Astrocyte of the spinal cord (primary cell): ENCODE measurements at places on chromosomes 16 and 17.

DNA sequence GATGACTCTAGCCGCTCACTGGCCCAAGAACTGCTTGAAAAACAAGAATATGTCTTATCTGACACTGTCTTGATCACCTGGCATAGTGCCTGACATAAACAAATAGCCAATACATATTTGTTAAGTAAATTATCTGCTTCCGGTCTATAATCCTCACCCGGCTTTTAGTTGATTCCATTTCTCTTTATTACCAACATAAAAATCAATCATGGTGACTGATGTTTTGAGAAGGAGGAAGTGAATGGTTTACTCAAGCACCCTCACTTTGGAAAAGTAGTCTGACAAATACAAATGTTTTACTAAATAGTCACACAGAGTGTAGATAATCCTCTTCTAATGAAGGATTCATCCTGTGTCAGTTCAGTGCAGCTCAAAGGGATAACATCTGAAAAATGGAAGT is 47.0 kb downstream of the SKAP1 start:
- DNase-seq = no peak

DNA sequence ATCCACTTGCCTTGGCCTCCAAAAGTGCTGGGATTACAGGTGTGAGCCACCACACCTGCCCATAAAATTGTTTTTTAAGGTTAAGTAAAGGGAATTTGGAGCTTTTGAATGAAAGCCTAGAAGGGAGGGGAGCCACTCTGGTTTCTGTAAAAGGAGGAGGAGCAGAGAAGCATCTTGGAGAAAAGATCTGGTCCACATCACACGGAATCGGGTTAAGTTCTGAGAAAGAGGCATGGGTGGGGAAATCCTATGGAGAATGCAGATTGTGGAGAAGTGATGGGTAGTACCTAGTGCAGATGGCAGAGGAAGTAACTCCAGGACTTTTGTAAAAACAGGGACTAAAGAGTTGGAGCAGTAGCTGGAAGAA is 18.3 kb upstream of the CEP112 start:
- DNase-seq = no peak

DNA sequence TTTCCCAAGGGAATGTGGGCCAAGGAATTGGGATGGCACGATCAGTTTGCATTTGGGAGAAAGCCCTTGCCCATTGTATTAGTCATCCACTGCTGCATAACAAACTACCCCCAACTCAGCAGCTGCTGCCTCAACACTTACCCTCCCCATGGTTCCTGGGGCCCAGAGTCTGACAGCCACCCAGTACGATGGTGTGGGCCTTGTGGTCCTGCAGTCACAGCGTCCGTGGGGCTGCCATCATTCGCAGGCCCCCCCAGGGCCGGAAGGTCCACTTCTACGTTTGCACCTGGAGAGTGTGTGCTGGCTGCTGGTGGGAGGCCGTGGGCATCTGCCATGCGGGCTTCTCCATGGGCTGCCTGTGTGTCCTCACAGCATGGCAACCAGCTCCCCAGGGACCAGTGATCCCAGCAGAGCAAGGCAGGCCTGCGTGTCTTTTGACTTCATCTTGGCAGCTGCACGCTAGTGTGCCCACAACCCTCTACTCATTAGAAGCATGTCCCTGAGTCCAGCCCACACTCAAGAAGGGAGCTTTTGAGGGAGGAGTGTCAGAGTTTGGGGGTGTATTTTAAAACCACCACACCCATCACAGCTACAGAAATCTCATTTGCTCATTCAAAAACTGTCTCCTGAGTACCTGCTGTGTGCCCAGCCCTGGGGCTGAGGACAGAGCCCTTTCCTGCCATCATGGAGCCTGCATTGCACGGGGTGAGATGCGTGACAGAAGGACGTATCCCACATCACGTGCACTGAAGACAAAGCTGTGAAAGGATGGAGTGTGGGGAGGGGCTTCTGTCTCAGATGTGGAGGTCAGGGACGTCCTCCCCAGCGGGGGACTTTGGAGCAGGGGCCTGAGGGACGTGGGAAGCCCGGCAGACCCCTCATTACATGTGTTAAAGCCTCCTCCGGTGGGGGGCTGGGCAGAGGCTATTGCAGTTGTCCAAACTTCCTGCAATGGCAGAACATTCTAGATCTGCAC is 185.0 kb upstream of the ZNF469 start:
- no peak for DNase-seq

GRCh38 chr17:78725448-78726021 is 56.5 kb downstream of the CYTH1 start:
- no peak for DNase-seq

- peak; percentile 62 for DNase-seq
Observed at GRCh38 chr17:32259586-32259985, 6.0 kb upstream of the RHBDL3 start.

DNA sequence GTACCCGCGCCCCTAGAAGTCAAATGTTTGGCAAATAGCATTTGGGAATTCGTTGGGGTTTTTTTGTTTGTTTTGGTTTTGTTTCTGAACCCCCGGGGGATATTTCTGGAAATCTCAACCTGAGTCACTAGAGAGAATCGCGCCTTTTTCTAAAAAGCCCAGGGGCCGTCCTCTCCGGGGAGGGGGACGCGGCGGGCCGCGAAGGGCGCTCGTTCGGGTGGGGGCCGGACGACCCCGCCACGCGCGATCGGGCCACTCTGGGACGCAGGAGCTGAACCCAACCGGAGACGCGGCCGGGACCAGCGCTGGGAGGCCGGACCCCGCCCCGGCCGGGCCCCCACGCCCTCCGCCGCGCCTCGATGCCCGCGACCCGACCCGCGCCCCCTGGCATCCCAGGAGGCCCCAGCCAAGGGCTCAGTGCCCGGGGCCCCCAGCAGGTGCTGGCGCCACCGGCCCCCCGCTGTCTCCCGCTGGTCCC is 302 bp downstream of the LITAF start:
- DNase-seq = no peak

DNA sequence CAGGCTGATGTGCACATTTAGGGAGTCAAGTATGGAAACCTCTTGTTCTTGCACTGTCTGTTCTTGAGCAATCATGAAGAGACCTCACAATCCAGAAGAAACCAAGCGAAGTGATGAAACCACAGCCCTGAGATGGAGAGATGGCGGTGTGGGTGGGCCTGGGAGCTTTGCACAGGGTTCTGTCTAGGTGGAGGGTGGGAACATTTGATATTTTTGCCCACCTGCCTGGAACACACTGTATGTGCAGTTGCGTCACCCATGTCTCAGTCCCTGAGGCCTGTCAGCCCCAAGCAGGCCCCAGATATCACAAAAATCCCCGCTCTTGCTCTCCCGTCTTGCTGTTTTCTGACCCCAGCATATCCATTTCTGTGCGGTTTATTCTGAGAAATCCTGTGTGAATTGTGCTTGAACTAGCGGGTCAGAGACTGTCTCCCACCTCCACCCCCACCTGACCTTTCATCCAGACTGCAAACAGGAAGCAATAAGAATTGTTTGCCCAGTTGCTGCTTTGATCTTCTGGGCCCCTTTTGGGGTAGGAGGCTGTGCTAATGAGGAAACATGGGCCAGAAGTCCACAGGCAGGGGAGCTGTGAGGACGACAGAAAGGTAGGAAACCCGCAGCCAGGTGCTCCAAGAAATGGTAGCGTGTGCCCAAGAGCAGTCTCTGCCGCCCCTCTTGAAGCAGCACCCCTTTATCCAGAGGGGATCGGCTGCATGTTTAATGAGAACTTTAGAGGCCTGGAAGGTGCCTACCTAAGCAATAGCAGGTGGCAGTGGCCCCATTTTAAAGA is 183.8 kb downstream of the CCDC182 start:
- DNase-seq = no peak
